ENCODE measurements at places on chromosomes 6 and 20.

- DNase-seq: no peak
Measured at GRCh38 chr20:14696937-14697336, 359.5 kb upstream of the FLRT3 start.

GRCh38 chr6:154432533-154433476, 76.2 kb upstream of the IPCEF1 start:
- no peak for DNase-seq

DNA sequence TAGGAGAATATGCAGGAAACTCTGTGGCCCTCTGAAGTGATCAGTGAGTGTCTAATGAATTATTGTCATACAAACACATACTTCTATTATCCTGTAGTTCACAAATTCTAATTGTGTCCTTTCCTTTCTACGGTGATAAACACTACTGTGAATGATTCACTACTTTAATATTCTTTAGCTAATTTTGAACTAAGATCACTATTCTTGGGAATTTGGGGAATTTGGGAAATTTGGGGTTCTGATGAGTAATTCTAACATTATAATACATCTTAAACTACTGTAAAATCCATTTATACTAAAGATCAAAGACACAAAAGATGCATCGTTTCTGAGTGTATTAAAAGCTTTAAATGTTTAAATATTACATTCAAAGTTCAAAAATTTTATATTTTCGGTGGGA, 1287.2 kb upstream of the CITED2 start:
- DNase-seq: no peak

DNA sequence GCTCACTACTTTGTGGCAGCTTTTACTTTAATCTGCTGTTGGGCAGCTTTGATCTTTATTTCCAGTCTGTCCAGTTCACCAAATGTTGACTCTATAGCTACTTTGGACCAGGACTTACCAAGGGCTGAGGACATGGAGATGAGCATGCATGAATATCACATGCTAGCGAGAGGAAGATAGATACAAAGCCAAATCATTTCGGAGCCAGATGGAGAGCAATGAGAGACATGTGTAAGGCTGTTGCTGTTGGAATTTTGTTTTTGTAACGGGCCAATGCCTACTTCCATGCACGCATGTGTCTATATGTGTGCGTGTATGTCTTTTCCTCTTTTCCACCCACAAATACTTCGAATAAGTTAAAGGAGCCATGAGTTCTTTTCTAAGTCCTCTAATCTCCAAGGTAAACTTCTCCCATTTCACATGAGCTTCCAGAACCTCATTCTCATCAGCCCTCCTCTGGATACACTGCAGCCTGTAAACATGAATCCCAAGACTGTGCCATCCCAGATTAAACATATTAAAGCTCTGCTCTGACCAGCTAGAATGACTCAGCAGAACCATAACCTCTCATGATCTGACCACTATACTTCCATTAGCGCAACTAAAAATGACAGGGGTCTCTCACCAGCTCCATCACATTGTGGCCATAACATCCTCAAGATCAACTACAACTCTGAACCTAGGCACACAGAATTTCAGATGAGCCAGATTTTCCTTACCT, 160.7 kb downstream of the LRFN2 start:
- no peak for DNase-seq

- no peak for DNase-seq
Measured at GRCh38 chr20:14412065-14412681, 74.8 kb upstream of the FLRT3 start.

Measured in activated T-cell treated with anti-CD3 and anti-CD28 coated beads, Interleukin-2, amount 50 U/mL, for 1 hour (primary cell).